ENCODE measurements at places on chromosomes 3 and 15.

DNA sequence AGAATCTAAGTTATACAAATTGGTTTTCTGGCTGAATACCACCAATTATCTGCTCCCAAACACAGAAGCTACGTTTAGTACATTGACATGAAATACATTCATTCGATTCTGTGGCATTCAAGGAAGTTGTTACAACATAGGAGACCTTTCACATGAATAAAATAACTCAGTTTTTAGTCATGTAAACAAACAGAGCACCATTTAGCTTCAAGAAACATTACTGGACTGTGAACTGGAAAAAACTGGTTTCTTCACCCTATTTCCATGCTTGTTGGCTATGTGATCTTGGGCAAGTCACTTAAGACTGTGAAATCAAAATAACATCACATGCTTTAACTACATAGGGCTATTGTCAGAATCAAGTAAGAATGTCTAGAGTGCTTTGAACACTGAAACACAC is 46.2 kb downstream of the NRG4 start:
- DNase-seq, result no peak

- DNase-seq, result no peak
These were observed 14.4 kb downstream of the POLR2M start for GRCh38 chr15:57720867-57721266.

- DNase-seq, result no peak
These were observed 17.6 kb upstream of the TRH start for GRCh38 chr3:129956936-129957335.

DNA sequence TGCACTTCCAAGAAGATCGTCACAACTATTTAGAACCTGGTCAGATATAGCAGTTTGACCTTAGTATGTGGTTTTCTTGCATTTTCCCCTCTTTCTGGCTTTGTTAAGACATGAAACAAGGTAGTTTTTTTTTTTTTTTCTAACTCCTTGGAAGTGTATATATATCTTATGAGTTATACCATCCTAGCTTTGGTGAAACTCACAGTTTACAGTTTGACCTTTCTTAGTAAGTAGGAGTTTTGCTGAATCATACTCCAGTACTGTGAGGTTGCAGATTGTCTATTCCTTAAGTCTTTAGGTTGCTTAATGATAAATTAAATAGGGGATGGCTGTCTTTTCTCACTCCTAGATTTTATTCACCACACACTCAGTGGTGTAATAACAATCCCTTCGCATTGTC is 325.0 kb downstream of the RBMS3 start:
- no peak for DNase-seq

- DNase-seq, result no peak
These were observed 191.3 kb downstream of the LPP start for GRCh38 chr3:188345223-188345622.

GRCh38 chr3:27554706-27555105 is 70.5 kb upstream of the SLC4A7 start:
- no peak for DNase-seq

DNA sequence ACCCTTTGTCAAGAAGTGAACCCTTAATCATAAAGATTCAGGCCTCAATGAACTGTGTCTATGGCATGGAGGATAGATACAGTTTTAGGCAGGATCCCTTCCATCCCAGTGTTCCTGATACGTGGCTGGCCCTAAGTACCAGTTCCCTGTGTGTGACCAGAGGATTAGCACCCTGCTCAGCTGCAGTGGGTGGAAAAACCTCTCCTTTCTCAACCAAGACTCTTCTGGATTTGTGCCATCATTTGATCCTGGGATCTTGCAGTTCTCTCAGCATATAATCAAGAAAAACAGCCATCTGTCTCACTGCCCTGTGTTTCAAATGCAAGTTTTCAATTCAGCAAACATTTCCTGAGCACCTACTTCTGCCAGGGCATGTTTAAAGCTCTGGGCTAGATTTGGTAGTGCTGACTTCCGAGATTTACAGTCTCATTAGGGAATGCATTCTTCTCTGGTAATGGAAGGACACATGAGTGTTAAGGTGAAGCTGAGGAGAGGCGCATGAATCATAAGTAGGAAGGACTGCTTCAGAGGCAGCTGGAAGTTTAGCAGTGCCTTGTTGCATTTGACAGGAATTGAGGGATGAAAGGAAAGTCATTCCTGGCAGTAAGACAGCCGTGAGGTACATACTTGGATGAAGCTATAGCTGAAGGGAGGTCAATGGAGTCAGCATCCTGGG is 388.3 kb downstream of the MFSD1 start:
- DNase-seq, result no peak

- peak; percentile 46 for DNase-seq
These were observed 246.5 kb downstream of the ROBO1 start for GRCh38 chr3:79521221-79521848.

- DNase-seq, result no peak
These were observed 553 bp downstream of the TMEM43 start for GRCh38 chr3:14125193-14126016.

GRCh38 chr3:46512191-46512749 is 14.5 kb downstream of the RTP3 start:
- DNase-seq, result no peak

DNA sequence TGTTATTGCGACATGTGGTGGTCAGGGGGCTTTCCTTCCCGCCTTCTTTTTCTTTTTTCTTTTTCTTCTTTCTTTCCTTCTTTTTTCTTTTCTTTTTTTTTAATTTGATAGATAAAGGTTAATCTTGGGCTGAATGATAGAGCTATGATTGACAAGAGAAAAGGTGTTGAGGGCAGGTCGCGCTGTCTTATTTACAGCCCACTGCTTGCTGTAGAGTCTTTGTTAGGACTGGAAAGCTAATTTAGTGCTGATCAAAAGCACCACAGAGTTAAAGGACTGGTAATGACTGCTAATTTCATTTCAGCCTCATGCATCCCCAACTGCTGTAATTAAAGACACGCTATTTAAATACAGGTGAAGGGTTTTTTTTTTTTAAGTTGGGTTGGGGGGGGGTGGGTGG is 10.6 kb upstream of the SOX2 start:
- DNase-seq, result no peak

DNA sequence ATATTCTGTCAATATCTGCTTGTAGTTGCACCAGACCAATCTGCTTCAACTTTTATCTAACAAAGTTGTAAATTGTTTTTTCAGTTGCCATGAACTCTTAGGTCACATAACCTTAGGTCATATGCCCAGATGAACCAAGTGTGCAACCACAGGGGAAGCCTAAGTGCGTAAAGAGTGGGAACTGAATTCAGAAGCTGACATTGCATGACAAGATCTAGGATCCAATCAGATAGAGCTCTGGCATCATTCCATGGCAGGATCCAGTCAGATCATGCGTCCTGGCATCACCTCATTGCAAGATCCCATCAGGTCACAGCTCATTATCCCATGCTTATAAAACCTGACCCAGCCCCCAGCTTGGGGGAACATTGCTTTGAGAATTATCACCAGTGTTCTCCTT is 18.9 kb upstream of the IFT57 start:
- DNase-seq, result no peak

DNA sequence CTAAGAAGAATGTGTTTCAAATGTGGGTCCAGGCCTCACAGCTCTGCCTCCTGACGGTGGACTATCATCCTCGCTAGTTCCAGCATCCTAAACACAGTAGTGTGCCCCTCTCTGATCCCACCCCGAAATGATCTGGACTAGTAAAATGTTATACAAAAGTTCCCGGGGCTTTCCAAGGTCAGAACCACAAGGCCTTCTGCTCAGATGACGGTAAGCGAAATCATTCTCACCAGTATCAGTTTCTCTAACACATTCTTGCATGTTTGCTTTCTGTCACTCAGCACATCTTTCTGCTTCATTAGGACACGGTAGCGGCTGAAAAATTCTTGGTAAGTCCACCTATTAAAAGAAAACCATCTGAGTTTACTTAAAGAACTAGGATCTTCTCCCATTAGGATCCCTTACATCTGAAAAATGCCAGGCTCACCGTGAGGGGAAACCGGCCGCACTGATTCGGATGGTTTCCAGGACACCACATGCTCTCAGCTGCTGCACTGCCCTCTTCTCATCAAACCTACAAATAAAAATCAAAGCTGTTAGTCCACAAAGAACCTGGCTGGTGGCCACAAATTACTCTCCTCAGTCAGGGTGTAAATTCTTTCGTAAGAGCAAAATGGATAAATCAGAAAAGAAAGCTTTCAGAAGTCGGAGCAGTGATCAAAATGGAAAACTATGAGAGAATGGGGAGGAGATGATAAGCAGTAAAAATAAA is 83.9 kb upstream of the MYO5C start:
- no peak for DNase-seq

DNA sequence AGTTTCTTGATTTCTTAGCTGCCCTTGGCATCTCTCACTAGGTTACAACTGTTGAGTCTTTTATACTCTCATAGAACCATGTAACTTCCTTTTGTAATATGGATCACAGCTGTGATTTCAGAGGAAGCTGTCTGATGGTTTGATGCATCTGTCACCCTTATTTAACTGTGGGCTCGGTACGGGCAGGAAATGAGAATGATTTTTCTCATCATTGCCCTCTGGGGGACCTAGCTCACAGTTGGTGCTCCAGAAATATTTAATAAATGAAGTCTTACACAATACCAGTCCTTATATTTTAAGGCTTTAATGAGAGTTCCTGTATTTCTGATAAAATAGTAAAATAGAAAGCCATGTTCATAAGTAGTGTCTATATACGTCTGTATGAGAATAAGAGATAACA is 151.2 kb downstream of the EBLN2 start:
- DNase-seq, result no peak

- no peak for DNase-seq
These were observed 10.4 kb downstream of the PLA2G4E start for GRCh38 chr15:42010434-42010833.

DNA sequence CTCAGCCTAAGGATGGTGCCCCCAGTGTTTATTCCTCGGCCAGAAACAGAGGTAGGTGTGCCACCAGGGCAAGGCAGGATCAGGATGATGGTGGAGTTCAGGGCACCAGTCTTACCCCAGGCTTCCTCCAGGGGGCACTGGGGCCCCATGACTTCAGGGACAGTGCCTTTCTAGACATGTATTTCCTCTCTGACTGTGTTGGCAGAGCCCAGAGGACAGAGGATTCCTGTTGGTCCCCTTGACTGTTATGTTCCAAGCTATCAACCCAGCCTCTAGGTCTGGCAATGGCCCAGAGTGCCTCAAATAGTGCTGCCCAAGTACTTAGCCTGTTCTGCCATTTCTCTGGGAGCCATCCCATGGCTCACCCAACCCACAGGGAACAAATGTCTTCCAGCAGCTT is 2.8 kb downstream of the HEMK1 start:
- DNase-seq, result peak; percentile 2

- no peak for DNase-seq
These were observed 62.9 kb upstream of the ZBTB38 start for GRCh38 chr3:141305436-141305835.

GRCh38 chr3:176848431-176849214 is 348.7 kb downstream of the TBL1XR1 start:
- no peak for DNase-seq

GRCh38 chr3:132399054-132399929 is 18.0 kb upstream of the DNAJC13 start:
- no peak for DNase-seq

DNA sequence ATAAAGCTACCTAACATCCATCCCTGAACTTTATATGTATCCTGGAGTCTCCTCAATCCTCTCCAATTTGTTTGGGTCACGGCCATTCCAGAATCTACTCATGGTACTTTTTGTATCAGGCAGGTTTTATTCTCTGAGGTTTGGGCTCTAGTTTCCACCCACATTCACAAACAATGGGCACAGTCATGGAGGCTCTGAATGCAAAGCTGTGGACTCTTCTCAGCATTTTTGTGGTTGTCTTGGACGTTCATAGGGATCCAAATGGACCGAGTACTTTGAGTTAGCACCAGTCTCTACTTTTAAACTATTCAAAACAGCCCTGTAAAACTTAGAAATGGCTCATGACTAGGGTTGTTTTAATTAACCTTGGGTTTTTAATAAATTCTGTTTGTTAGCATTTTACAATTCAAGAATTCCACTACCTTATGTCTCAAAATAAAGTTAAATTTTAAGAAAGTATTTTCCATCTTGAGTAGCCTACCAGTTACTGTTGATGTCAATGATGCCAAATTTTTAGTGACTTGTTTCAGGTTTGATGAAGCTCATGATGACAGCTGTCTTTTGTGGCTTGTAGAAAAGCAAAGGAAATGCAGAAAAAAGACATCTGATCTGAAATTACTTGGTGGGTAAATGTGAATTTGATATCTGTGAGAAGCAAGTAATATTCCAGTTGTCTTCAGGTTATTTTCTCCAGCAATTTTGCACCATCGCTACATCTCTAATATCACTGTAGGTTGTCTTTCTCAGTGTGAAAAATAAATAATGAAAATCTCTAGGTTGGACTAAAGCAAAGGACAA is 275.7 kb upstream of the THBS1 start:
- DNase-seq, result no peak

DNA sequence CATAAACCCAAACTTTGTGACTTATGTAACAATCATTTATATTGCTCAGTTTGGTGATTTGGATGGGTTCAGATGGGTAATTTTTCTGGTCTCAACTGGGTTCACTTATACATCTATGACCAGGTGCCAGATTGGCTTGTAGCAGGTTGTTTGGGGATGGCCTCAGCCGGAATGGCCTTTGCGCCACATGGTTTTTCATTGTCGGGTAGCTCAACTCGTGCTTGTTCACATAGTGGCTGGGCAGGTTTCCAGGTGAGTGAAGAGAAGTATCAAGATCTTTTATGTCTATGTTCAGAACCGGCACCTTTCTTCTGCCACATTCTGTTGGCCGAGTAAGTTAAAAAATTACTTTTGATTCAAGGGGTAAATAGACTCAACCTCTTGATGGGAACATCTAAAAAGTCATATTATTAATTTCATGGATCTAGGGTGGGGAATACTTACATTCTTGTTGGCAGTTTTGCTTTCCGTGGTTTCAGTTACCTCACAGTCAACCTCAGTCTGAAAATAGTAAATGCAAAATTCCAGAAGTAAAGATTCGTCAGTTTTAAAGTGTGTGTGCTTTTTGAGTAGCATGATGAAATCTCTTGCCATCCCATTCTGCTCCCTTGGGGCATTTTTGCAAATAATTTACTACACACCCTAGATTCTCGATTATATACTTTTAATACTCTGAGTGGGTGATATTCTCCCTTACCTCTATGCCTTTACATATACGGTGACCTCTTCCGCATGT is 745.7 kb upstream of the CCDC54 start:
- no peak for DNase-seq

DNA sequence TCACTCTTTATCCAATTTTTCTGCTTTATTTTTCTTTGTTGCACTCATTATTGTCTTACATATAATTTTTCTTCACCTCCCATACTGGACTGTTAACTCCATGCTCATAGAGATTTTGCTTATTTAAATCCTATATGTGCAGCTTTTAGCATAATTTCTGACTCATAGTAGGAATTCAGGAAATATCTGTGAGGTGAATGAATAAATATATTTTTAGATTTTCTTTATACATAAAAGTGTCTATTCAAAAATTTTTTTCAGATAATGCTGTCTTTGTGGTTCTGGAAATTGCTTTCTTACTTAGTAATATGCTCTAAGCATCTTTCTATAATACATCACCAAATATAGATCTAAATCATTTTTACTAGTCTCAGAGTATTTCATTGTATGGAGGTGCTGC is 191.8 kb upstream of the SUCLG2 start:
- DNase-seq, result no peak

- no peak for DNase-seq
These were observed 38.4 kb downstream of the SLCO3A1 start for GRCh38 chr15:91891788-91892345.
